HT1080 (cell line): ENCODE measurements at places on chromosomes 3 and 15.

DNA sequence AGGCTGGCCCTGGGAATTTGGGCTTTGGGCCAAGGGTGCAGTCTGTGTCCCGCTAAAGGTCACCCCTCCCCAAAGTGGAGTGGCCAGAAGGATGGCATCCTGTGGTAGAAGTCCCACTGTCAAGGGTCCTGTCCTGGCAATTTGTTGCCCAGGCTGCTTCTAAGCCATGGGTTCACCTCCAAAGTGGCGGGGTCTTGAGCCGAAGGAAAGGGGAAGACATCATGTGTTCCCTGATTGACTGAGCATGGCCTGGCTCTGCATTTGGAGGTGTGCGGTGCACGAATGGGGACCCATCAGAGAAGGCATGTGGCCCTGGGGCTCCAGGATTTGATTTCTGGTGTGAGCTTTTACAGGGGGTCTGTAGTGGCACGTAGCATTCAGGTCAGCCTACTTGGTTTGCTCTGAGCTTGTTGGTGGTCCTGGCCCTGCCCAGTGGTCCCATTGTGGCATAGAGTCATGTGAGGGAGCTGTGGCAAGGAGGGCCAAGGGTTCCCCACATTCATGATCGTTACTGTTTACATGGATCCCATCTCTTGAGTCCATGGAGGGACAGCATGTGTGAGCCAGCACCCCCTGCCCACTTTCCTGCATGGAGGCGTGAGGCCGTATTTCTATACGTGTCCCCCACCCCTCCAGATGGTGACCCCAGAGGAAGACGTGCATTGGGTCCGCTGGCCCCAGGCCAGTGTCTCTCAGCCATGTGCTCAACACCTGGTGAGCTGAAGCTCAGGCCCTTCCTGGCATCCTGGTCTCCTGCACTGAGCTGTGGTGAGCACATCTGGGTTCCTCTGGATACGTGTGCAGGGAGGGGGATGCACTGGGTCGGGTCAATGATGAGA lies 225.1 kb downstream of the SNRPN start:
- no peak for DNase-seq

GRCh38 chr3:122299872-122300460 lies 25.1 kb upstream of the CSTA start:
- peak; percentile 43 for DNase-seq

- no peak for DNase-seq
Measured at GRCh38 chr3:186971578-186971977, 41.3 kb downstream of the ST6GAL1 start.

GRCh38 chr3:49689046-49689907 lies at the start of the genes MST1 and RNF123:
Gene MST1 (minus strand): TSS chr3:49689474. CDS start chr3:49688691, 783 bp downstream.
Gene RNF123 (plus strand): TSS chr3:49689557. CDS start chr3:49691166, 1,609 bp downstream.
- peak; percentile 87 for DNase-seq

DNA sequence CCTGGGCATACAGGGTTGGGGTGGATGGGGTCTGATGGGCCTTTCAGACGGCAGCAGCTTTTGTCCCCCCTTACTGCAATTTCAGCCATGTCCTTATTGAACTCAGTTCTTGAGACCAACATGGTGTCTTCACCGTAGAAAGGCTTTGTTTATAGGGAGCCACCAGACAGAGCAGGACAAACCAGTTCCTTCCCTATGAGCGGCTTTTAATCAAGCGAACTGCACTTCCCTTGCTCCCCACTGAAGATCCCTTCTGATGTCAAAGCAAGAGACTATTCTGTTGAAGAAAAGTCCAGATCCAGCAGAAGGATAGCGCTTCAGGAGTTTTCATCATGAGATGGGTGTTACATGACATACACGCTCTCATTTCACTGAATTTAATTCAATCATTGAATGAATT lies 100.4 kb downstream of the CD47 start:
- DNase-seq, result no peak

GRCh38 chr3:20280257-20280656 lies 94.3 kb upstream of the SGO1 start:
- no peak for DNase-seq

GRCh38 chr3:82145742-82146141 lies 384.3 kb upstream of the GBE1 start:
- no peak for DNase-seq

- peak; percentile 67 for DNase-seq
Measured at GRCh38 chr15:48250640-48251076, 44.6 kb downstream of the SLC12A1 start.

DNA sequence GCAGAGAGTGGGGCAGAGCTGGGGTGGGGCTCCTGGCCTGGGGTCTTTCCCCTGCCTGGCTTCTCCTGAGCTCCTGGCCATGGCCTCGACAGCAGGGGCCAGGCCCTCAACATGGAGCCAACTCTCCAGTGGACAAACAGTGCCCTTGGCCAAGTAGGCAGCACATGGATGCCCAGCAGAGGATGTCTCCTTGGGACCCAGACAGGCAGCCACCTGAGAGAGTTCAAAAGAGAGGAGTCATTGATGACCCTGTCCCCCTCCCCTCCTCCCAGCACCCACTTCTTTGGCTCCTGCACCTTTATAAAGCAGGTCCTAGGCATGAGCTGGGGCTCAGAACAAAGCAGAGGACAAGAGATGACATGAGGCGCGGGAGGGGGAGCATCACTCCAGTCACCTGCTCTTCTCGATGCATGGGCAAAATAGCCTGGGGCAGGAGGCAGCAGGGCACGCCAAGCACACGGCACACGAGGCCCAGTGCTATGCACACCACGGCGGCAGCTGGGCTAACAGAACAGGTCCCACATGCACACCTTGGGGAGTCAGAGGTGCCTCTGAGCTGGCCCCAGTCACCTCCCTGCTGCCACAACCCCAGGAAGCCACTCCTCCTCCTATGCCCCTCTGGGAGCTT lies 27.4 kb downstream of the SHISA5 start:
- DNase-seq, result no peak

GRCh38 chr3:122800706-122801237 lies 5.9 kb downstream of the SLC49A4 start:
- no peak for DNase-seq

- DNase-seq, result peak; percentile 98
Measured at GRCh38 chr15:89068325-89068784, 19.9 kb upstream of the ABHD2 start.

- no peak for DNase-seq
Measured at GRCh38 chr3:24027946-24028345, 82.9 kb downstream of the NR1D2 start.

DNA sequence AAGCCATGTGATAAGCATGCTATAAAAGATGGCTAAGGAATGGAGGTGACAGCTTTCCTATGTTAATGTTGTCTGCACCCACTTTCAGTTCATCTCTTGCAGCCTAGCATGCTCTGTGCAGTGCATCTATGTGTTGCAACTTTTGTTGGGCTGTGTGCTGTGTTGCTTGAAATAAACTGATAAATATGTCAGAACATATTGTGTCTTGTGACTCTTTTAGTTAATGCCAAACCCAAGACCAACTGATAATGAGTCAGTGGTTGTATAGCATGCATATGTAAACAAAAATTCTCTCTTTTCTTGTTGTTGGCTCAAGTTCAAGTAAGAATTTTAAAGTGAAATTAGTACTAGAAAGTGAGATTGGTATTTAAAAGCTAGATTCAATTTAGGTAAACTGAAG lies 37.0 kb upstream of the SCN10A start:
- no peak for DNase-seq

DNA sequence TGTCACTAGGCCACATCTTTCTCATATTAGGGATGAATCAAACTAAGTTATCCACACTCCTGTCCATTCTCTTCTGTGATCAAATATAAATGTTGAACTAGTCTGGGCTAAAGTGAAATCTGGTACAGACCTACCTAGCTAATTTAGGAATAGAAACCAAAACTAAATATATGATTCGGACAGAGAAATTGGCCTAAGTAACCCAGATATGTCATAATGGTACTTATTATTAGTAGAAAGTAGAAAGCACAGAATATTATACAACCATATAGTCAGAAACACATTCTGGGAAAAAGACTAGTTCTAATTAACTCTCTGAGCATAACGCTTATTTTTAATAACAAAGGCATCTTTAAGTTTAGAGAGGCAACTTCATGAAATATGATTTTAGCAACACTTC lies 389.0 kb downstream of the LSAMP start:
- DNase-seq, result no peak

GRCh38 chr15:95603802-95604201 lies 726.7 kb upstream of the NR2F2 start:
- no peak for DNase-seq

DNA sequence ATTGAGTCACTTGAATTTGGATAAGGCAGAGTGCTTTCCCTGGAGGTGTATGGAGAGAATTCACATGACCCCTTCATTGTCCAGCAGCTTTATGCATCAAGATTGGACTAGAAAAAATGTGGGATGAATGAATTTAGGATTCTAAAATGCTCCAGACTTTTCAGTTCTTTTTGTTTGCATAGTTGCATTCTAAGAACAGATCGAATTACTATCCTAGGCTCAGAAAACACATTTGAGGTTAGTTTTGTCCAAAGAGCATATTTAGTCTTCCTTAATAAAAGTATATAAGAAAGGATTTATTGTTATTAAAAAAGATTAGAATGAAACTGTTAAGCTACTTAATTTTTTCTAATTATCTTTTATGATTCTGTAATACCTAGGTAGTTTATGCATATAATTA lies 127.4 kb downstream of the UBE2E2 start:
- DNase-seq, result no peak

GRCh38 chr3:74420538-74421124 lies 193.8 kb downstream of the CNTN3 start:
- no peak for DNase-seq

- peak; percentile 73 for DNase-seq
Measured at GRCh38 chr3:123605789-123606234, 21.0 kb upstream of the HACD2 start.

- DNase-seq, result peak; percentile 99
Measured at GRCh38 chr3:196942226-196942914, at the start of gene NCBP2. Gene NCBP2 (minus strand): TSS chr3:196942528. CDS start chr3:196942503, 25 bp downstream.

GRCh38 chr3:43185274-43185982 lies 79.5 kb upstream of the POMGNT2 start:
- DNase-seq, result no peak

DNA sequence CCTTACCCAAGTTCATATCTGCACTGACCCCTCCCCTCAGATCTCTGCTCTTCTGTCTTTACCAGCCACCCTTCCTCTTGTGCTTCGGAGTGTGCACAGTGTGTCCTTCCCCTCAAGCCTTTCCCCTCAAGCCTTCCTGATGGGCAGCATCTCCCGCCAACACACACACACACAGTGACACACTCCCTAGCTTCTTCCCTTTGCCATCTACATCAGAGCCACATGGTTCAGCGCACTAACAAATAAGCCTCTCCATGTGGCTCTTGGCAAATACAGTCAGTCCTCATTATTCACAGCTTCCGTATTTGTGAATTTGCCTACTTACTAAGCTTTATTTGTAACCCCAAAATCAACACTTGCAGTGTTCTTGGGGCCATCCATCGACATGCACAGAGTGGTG lies 37.5 kb downstream of the SH3BP5 start:
- DNase-seq, result no peak

- DNase-seq, result no peak
Measured at GRCh38 chr3:50212502-50212901, 7.4 kb downstream of the SLC38A3 start.

DNA sequence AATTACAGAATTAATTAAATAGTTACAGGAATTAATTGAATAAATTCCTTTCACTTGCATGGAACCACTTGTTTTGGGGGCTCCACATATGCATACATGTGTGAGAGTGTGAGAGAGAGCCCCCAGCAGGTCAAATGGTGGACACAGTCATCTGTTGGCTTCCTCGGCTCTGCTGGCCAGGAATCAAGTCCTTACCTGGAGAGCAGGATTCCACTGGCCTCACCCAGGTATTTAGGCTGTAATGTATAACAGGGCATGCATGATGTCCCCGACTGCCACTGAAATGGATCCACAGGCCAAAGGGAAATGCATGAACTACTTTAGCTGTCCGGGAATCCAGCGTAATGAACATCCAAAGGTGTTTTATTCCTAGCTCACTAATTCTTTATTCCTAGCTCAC lies 139.7 kb upstream of the SMAD3 start:
- no peak for DNase-seq

GRCh38 chr15:34952481-34952880 lies 17.1 kb downstream of the AQR start:
- DNase-seq, result no peak

- DNase-seq, result no peak
Measured at GRCh38 chr3:127858521-127858920, 36.2 kb upstream of the MGLL start.

DNA sequence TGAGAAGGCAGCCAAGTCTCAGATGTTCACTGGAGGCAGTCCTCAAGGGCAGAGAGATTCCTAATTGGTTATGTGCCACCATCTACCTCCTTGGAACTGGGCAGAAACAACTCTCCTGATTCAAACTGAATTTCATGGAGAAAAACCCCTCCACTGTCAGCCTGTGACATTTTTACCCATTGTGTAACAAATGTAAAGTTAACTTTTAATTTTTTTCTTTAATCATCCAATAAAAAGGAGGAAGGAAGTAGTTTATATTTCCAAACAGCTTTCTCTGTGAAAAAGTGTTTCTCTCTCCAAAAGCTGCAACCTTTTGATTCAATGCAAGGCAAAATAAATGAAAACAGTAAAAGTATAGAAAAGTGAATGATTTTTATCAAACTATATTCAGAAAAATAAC lies 510 bp upstream of the COLQ start:
- no peak for DNase-seq

- DNase-seq, result no peak
Measured at GRCh38 chr15:69530991-69531664, 78.5 kb downstream of the RPLP1 start.

GRCh38 chr3:41173926-41174885 lies 25.1 kb upstream of the CTNNB1 start:
- DNase-seq, result no peak

DNA sequence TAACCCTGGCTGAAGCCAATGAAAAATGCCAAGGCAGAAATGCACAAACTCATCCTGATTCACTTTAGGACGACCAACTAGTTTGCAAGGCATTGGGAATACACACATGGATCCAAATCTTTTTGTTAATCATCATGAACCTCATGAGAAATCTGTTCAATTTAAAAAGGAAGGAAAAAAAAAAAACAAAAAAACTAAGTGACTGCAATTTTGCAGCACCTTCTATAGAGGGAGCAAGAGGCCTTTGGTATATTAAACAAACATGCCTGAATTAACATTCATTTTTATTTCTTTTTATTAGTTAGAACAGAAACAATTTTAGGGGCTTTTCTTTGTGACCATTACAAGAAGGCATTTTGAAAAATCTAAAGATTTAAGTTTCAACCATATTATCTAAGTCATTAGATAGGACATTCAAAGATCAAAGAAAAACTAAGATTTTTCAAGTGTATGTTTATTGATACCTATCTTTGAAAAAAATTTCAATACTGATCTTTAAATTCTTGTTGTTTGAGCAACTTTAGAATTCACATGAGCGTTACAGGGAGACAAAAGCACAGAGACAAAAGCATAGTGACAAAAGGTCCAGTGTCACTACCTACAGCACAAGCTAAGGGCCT lies 182.4 kb downstream of the CBLB start:
- peak; percentile 30 for DNase-seq

DNA sequence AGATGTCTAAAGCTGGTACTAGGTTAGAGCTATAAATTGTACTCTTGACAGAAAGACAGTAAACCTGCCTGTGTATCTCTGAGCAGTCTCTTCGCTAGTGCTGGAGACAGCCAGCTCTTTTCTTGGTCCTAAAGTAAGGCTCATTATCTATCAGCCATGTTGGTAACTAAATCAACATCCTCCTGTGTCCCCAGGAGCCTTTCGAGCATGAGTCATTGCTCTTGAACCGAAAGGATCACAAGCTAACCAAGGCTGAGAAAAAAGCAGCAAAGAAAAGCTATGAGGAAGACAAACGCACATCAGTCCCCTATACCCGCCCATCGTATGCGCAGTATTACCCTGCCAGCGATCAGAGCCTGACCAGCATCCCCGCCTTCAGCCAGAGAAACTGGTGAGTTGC lies 25.0 kb upstream of the TEX264 start:
- peak; percentile 46 for DNase-seq

GRCh38 chr15:73485372-73485771 lies 42.4 kb downstream of the REC114 start:
- DNase-seq, result no peak

- no peak for DNase-seq
Measured at GRCh38 chr3:179734497-179735281, 81.8 kb downstream of the USP13 start.
